ENCODE measurements at places on chromosomes 5 and 9. TPM values are rescaled to one million over a fixed set of nuclear protein-coding genes. Genes with fewer than 3 reads are reported as not detected.

DNA sequence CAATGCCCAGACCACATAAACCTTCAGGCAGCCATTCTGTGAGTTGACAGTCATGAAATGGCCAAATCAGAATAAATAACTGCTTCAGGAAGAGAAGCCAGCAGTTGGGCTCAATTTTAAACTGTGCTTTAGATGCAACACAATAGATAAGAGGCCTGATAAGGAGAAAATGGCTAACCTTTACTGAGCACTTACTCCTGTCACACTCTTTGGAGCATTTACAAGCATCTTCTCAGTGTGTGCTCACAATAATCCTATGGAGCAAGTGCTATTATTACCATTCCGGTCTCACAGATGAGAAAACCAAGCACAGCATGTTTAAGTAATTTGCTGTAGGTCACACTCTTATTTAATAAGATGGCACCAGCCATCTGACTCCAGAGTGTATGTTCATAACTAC, 11.5 kb upstream of the SH3RF2 start:
- no peak overlapping the region for H3K27ac ChIP-seq
- no peak for DNase-seq
- peaks cover 12% of the 10 kb centered on the region for H3K4me1 ChIP-seq
- H3K27me3 ChIP-seq = no peaks in the 10 kb centered on the region

DNA sequence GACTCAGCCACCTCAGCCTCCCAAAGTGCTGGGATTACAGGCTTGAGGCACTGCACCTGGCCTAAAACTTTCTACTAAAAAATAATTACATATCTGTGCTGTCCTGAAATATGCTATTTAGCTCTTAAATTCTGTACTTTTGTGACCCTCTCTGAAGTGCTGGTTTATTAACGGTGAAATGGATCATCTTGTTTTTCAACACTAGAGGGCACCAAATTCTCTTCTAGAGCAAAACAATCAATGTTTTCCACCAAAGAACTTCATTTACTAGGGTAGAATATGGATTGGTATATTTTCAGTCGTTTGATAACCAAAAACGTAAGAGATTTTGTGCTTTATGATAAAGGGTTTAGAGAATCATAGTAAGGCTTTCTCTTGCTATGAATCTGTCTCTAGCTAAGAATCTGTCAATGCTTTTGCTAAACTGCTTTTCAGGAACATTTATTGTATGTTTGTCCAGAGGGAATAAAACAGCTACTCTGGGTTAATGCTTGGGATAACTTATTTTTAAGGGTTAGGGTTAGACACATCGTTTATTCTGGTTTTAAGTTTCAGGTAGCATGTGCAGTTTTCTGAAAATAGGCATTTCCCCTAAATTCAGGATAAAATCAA, 63.6 kb downstream of the RNF180 start:
- no peak overlapping the region for H3K27ac ChIP-seq
- DNase-seq = no peak
- no peaks in the 10 kb centered on the region for H3K4me1 ChIP-seq
- no peaks in the 10 kb centered on the region for H3K27me3 ChIP-seq

- no peaks in the 10 kb centered on the region for H3K4me1 ChIP-seq
- H3K4me3 ChIP-seq = no peak overlapping the region
- H3K36me3 ChIP-seq = peaks cover 9% of the 10 kb centered on the region
- DNase-seq = peak; percentile 28
Observed at GRCh38 chr9:69223605-69224004, 49.5 kb downstream of the TJP2 start.

DNA sequence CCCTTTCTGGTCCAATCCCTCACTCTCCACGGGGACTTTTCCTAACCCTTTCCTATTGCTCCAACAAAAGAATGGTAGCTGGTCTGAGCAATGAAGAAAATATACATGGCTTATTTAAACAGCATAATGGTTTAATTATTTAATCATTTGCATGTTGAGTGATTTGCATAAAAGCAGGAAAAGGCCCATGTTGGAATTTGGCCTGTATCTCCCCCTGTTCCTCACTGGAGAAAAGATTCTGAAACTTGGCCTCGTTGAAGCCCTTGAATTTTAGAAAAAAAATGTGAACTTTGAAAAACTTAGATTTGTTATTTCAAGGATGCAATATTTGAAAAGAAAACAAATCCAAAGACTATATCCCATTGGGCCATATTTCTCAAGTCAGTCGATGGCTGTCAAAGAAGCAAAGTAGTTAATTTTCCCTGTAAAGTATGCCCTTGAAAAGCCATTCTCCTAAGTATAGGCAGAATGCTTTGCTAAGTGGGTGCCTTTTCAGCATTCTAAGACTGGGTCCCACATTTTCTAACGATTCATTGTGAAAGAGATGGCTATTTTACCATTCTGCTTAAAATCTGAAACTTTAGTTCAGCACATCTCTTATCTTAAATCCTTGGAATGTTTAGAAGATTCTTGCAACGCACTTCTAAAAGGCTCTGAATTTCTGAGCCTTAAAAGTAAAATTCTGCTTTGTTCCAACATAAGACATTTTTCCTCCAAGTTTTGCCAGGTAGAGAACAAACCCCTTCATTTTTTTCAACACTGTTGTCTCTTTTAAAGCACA, 428.8 kb downstream of the ARHGEF28 start:
- no peaks in the 10 kb centered on the region for H3K4me1 ChIP-seq
- H3K27me3 ChIP-seq = no peaks in the 10 kb centered on the region
- no peak overlapping the region for H3K27ac ChIP-seq
- no peak overlapping the region for H3K4me3 ChIP-seq
- DNase-seq = no peak

GRCh38 chr5:68490406-68490805, 274.9 kb downstream of the PIK3R1 start:
- no peak overlapping the region for H3K4me3 ChIP-seq
- no peak overlapping the region for H3K27ac ChIP-seq
- DNase-seq = no peak
- no peaks in the 10 kb centered on the region for H3K4me1 ChIP-seq
- no peaks in the 10 kb centered on the region for H3K27me3 ChIP-seq

GRCh38 chr5:180755601-180756000, 15.7 kb upstream of the OR2Y1 start:
- H3K4me1 ChIP-seq = no peaks in the 10 kb centered on the region
- H3K36me3 ChIP-seq = no peaks in the 10 kb centered on the region
- H3K27me3 ChIP-seq = no peaks in the 10 kb centered on the region
- no peak overlapping the region for H3K4me3 ChIP-seq

Gene RORB
- 0.02 TPM for total RNA-seq

GRCh38 chr9:128374221-128374675, 3.1 kb downstream of the URM1 start:
- H3K36me3 ChIP-seq = peaks cover 8% of the 10 kb centered on the region
- H3K27me3 ChIP-seq = no peaks in the 10 kb centered on the region
- no peak for DNase-seq
- H3K4me1 ChIP-seq = peaks cover 16% of the 10 kb centered on the region
- no peak overlapping the region for H3K27ac ChIP-seq

GRCh38 chr5:18216729-18217128, 582.5 kb downstream of the TAF11L14 start:
- H3K27me3 ChIP-seq = no peaks in the 10 kb centered on the region
- H3K4me1 ChIP-seq = no peaks in the 10 kb centered on the region
- no peak overlapping the region for H3K4me3 ChIP-seq

Gene ZNF366
- total RNA-seq = not detected

Gene CNTFR
- total RNA-seq = not detected

DNA sequence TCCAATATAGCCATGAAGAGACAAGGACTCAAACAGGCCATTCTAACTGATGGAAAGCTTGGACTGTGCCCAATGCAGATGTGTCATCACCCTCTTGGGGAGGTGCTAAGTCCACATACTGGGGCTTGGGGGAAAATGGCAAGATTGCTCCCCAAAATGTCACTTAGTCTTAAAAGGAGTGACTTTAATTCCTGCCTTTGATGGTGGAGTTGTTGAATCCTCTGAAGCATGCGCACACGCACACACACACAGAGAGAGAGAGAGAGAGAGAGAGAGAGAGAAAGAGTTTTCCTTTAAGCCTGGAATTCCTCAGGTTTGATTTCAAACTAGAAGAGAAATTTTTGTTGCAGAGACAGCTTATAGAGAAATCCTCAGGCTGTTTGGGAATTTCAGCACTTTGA, 161.9 kb upstream of the GAS1 start:
- H3K27ac ChIP-seq = no peak overlapping the region
- H3K4me3 ChIP-seq = no peak overlapping the region
- H3K36me3 ChIP-seq = no peaks in the 10 kb centered on the region
- DNase-seq = no peak
- peaks cover 26% of the 10 kb centered on the region for H3K27me3 ChIP-seq

Gene PCDHA1
- not detected for total RNA-seq

Gene CNOT8
- 45.0 TPM for total RNA-seq

Gene PANK3
- 56.5 TPM for total RNA-seq

DNA sequence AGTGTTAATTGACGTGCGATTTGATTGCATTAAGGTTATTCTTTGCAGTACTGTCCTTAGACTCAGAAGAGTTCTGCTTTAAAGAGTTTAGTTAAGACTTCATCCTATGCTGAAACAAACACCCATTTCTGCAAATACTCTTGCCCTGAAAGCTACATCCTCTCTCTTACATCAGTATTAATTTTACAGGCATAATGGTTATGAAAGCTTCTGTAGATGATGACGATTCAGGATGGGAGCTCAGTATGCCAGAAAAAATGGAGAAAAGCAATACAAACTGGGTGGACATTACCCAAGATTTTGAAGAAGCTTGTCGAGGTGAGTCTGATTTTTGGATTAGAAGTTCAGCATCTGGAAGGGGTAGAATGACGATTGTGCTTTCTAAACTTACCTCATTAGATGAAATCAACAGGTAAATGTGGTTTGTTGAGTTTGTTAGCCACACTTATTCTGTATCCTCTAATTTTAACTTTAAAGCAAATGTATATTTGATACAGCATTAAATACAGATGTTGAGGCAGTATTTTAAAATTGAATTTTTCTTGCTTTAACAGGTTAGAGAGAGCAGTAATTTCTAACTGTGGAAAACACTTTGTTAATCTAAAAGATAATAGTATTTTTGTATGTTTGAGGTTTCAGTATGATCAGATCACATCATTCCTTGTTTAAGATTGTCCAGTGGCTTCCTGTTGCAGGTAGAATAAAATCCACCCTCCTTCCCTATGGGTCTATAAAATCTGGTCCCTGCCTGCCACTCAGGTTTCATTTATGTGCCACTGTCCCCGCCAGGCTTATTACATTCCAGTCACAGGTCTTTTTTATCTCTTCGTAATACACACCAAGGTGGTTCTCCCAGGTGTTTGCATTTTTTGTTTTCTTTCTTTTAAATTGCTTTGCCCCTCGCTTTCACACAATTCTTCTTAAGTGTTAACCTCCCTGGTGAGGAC, 1.3 kb downstream of the NAA35 start:
- H3K36me3 ChIP-seq = peaks cover 23% of the 10 kb centered on the region
- H3K27me3 ChIP-seq = no peaks in the 10 kb centered on the region

GRCh38 chr5:16410338-16410737, 55.3 kb downstream of the ZNF622 start:
- no peaks in the 10 kb centered on the region for H3K36me3 ChIP-seq
- H3K27me3 ChIP-seq = no peaks in the 10 kb centered on the region
- H3K4me1 ChIP-seq = no peaks in the 10 kb centered on the region
- no peak overlapping the region for H3K27ac ChIP-seq
- H3K4me3 ChIP-seq = no peak overlapping the region

Gene MYO10
- total RNA-seq = 34.9 TPM

DNA sequence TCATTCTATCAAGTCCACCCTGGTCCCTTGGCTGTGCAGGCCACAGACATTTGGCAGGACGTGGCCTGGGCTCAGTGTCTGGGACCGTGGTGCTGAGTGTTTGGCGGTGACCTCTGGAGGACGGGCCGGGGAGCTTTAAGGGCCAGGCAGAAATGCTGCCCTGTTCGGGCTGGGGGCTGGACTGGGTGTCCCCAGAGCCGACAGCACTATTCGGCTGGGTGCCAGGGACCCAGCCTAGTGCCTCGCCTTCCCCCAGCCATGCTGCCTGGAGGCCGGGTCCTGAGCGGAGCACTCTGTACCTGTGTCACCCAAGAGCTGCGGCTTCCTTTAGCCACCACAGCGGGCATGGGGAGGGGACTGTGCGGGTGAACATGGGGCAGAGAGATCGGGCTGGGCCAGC, 40.4 kb downstream of the COL5A1 start:
- no peak for DNase-seq
- no peak overlapping the region for H3K27ac ChIP-seq
- H3K36me3 ChIP-seq = no peaks in the 10 kb centered on the region
- no peak overlapping the region for H3K4me3 ChIP-seq
- H3K27me3 ChIP-seq = 0 out of 2 replicates have a peak, but pooled peaks cover 6% of the 10 kb centered on the region

GRCh38 chr5:78647838-78648358, 674 bp downstream of the LHFPL2 start:
- no peaks in the 10 kb centered on the region for H3K36me3 ChIP-seq
- no peaks in the 10 kb centered on the region for H3K27me3 ChIP-seq
- peak overlapping the region; percentile 73 for H3K27ac ChIP-seq
- no peak for DNase-seq
- peak overlapping the region; percentile 64 for H3K4me3 ChIP-seq

DNA sequence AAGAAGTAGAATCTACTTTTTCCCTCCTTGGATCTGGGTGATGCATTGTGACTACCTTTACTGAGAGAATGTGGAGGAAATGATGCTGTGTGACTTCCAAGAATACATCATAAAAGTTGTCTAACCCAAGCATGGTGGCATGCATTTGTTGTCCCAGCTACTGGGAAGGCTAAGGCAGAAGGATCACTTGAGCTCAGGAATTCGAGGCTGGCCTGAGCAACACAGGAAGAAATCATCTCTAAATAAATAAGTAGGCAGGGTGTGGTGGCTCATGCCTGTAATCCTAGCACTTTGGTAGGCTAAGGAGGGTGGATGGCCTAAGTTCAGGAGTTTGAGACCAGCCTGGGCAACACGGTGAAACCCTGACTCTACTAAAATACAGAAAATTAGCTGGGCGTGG, 143.2 kb upstream of the VLDLR start:
- no peaks in the 10 kb centered on the region for H3K4me1 ChIP-seq
- no peak for DNase-seq
- no peak overlapping the region for H3K4me3 ChIP-seq
- peaks cover 18% of the 10 kb centered on the region for H3K27me3 ChIP-seq
- no peak overlapping the region for H3K27ac ChIP-seq

GRCh38 chr9:116501871-116502270, 185.2 kb upstream of the TRIM32 start:
- no peaks in the 10 kb centered on the region for H3K36me3 ChIP-seq
- H3K4me3 ChIP-seq = no peak overlapping the region
- DNase-seq = peak; percentile 23
- peaks cover 4% of the 10 kb centered on the region for H3K4me1 ChIP-seq
- H3K27me3 ChIP-seq = no peaks in the 10 kb centered on the region

Gene FGD3
- 3.3 TPM for total RNA-seq

Gene FRMD3
- 0.89 TPM for total RNA-seq

GRCh38 chr9:101270302-101270701, 114.5 kb downstream of the BAAT start:
- H3K4me3 ChIP-seq = no peak overlapping the region
- H3K36me3 ChIP-seq = no peaks in the 10 kb centered on the region
- peaks cover 25% of the 10 kb centered on the region for H3K27me3 ChIP-seq
- H3K27ac ChIP-seq = no peak overlapping the region

Gene KCNV2
- not detected for total RNA-seq

DNA sequence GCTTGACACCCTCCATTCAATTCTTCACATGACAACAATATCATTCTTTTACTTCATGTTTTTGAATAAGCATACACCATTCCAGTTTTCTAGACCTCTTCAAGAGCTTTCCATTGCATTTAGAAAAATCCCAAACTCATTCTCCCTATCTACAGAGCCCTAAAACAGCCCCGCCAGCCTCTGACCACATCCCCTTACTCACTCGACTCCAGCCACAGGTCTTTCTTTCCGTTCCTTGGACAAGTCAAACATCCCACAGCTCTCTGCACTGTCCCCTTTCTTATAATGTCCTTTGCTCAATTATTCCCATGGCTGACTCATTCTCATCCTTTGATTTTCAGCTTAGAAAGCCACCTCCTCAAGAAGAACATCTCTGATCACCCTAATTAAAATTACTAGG, 38.2 kb downstream of the TTC39B start:
- H3K4me3 ChIP-seq = no peak overlapping the region
- no peak overlapping the region for H3K27ac ChIP-seq
- no peaks in the 10 kb centered on the region for H3K27me3 ChIP-seq
- DNase-seq = no peak
- H3K4me1 ChIP-seq = no peaks in the 10 kb centered on the region

Data from HCT116 (cell line).